ENCODE measurements at places on chromosomes 2 and 18. TPM values are rescaled to one million over a fixed set of nuclear protein-coding genes. Genes with fewer than 3 reads are reported as not detected.
A peak's percentile ranks its signal among the peaks of the same experiment; 100 is the strongest.

- DNase-seq = no peak
These were observed 265.9 kb upstream of the SPHKAP start for GRCh38 chr2:228447266-228447915.

DNA sequence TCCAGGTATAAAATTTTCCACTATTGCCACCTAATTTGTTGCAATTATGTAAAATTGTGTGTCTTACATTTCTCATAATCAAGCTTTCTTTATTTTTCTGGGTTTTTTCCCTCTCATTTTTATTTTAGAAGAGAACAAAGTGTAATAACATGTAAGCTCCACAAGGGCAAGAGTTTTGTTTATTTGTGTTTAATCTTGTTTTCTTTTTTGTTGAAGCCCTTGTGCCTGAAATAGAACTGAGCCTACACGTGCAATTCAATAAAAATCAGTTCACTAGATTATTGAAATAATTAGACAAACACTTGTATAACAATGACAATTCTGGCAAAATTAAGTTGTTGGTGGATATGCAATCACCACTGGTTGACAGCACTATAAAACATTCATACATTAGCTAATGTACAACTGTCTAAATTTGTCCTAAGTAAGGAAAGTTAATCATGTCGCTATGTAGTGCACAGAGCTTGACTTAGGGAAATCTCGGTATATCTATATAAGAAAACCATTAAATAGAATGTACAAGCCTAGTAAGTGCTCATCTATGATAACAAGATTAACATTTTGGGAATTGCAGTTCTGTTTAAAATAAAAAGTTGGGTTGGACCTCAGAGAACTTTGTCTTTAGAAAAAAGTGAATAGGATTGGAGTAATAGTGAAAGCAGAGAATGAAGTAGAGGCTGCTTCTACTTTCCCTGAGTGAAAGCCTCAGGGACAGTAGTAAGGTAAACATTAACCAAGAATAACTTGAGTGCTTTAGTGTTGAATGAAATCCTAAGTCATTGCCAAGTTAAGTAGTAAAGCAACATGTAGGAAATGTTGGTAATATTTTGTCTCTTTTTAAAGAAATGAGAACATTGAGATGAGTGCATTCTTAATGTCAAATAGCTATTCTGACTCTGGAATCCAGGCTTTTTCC, 37.4 kb upstream of the NOL4 start:
- DNase-seq = peak; percentile 9

GRCh38 chr2:79835911-79836310, 323.1 kb downstream of the CTNNA2 start:
- DNase-seq = no peak

- DNase-seq = no peak
These were observed 4.2 kb upstream of the POU3F3 start for GRCh38 chr2:104849618-104850141.

- no peak for DNase-seq
These were observed 1.0 kb downstream of the CXCR4 start for GRCh38 chr2:136116813-136117390.

GRCh38 chr18:3456686-3457069, 6.7 kb downstream of the TGIF1 start:
- no peak for DNase-seq

DNA sequence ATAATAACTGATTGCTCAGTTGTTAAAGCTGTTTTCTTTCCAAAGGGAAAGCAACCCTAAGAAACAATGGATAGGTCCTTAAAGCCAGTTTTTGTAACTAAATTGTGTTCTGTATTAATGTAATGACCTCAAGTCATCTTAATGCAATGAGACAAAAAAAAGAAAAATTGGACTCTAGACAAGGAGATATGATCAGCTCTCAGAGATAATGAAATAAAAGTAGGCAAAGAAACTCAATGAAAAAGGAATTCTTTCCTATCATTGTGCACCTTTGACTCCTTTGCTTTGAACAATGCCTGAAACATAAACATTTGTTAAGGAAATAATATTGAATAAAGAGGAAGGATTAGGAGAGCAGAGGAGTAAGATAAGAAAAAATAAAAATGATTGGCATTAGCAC, 86.1 kb downstream of the RIT2 start:
- DNase-seq = no peak

- no peak for DNase-seq
These were observed 64.9 kb upstream of the PSMD14 start for GRCh38 chr2:161243312-161243711.

- DNase-seq = no peak
These were observed 51.5 kb upstream of the NXPH2 start for GRCh38 chr2:138831691-138832090.

- no peak for DNase-seq
These were observed 18.5 kb upstream of the CNGA3 start for GRCh38 chr2:98327776-98328175.

- no peak for DNase-seq
These were observed 271.9 kb downstream of the GPD2 start for GRCh38 chr2:156708051-156708450.

- DNase-seq = no peak
These were observed 129.0 kb upstream of the ZEB2 start for GRCh38 chr2:144648837-144649465.

- DNase-seq = no peak
These were observed 36.7 kb downstream of the FAM117B start for GRCh38 chr2:202671317-202672035.

- peak; percentile 37 for DNase-seq
These were observed 64.3 kb upstream of the CYP26B1 start for GRCh38 chr2:72211777-72212485.

GRCh38 chr18:64149916-64150438, 1.1 kb upstream of the LINC00305 start:
- no peak for DNase-seq

- no peak for DNase-seq
These were observed 4.3 kb downstream of the ATP6V1B1 start for GRCh38 chr2:70939839-70940580.

DNA sequence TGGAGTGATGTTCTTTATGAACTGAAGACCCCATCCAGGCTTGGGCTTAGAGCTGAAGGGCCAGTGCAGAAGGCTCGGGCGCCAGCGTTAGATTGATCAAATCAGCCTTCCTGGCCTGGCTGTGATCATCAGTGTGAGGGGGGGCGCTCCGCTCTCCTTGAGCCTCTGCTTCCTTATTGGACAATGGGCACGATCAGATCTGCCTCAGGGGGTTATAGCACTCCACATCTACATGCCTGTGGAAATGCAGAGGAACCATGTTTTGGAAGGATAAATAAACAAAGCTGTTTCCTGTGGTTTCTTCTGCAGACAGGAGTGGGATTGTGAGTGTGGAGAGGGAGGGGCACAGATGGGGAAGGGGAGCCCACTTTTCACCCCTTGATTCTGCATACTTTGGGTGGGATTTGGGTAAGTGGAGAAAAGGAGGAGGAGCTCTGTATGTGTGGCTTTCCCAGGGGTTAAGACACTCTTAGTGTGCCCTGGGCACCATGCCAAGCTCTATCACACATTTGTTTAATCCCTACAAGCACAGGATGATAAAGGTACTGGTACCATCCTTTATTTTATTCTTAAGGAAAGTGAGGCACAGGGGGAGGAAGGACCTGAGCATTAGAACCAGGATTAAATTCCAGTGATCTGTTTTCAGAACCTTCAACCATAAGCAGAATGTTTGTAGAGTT, 150.5 kb downstream of the EN1 start:
- no peak for DNase-seq

GRCh38 chr2:100603414-100603813, 40.6 kb downstream of the PDCL3 start:
- DNase-seq = no peak

GRCh38 chr2:229252280-229252679, 18.8 kb downstream of the PID1 start:
- no peak for DNase-seq

- peak; percentile 43 for DNase-seq
These were observed 172.8 kb downstream of the RDH14 start for GRCh38 chr2:18387441-18388206.

DNA sequence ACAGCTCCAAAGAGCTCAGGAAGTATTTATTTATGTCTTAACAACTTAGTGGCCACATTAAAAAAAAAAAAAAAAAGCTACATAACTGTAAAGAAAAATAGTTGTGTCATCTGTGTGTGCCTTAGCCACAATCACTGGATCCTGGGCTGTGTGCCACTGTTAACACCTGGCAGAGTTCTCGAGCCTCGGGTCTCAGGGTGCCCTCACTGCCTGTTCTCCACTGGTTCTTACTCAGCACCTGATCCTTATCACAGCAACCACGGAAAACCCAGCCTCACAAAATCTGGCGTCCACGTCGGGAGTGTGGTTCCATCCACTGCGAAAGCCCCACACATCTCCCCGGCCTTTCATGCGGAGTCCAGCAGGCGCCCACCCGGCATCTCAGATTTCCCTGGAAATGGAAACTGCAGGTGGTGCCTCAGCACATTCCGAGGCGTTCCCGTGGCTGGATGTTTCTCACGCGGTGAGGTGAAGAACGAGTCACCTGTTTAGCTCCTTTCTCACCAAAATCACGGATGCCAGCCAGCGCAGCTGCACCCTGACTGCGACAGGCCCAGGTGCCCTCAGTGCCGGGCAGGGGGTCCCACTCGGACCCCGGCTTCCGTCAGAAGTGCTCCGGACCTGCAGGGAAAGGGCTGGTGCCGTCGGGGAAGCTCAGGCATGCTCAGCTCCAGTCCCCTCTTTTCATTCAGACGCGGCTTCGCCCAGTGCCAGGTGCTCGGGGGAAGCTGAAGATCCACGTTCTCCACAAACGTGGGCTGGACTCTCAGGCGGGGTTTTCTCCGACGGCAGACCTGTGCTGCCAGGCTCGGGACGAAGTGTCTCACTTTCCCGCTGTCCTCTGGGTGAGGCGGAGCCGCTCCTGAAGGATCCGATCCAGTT, 198.7 kb upstream of the SALL3 start:
- no peak for DNase-seq

DNA sequence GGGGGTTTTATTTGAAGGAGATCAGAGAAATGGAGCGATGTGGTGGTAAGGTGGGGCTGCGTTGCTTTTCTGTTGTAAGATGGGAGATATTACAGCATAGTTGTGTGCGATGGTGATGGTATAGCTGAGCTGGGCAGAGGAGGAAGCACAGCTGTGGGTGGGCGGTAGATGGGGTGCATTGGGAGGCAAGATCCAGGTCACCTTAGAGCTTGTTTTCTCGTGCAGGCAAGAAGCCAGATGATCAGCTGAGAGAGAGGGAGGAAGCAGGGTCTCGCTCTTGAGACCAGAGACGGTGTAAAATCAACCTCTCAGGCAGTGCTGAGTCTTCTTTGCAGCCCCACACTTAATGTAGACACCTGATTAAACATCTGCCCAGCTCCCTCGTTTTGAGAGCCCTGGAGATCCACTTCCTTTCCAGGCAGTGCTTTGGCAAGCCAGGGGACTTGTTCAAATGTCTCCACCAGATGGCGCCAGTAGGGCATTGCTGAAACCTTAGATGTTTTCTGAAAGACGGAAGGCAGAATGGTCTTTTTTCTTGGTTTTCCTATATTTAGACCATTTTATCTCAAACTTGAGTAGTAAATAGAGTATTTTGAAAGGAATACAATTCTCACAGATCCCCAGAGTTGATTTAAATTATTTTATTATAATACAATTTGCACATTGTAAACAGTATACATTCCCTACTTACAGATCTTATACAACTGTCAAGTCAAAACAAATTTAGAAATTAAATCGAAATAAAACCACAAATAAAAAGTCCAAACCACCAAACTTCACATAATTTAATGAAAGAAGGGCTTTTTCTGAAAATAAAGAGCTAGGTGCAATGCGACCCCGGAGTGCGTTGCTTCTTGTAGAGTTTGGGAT, 21.1 kb upstream of the LYPD6B start:
- peak; percentile 19 for DNase-seq

DNA sequence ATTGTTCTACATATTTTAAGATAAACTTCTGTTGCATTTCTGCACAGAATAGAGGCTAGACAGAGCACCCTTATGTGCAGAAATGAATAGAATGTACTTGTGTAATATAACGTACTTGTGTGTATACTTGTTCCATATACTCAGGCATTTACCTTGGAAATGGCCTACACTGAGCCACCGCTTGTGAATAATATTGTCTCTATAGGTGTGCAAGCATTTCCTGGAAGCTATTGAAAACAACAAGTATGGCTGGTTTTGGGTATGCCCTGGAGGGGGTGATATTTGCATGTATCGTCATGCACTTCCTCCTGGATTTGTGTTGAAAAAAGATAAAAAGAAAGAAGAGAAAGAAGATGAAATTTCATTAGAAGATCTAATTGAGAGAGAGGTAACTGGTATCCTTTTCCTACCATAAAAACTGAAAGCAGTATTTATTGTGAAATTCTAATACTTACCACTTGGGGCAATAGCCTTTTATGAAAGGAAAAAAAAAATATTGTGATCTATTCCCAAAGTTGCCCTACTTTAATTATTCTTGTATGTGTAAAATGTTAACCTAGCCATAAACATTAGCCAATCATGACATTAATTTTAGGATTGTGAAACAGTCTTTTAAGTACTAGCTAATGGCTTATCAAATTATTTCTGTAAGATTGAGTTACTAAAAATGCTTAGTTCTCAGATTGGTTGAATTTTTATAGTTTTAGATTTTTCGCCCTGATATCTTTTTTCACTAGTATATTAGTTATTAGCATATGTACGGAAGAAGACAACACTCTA, 18.0 kb downstream of the ZC3H15 start:
- DNase-seq = no peak

DNA sequence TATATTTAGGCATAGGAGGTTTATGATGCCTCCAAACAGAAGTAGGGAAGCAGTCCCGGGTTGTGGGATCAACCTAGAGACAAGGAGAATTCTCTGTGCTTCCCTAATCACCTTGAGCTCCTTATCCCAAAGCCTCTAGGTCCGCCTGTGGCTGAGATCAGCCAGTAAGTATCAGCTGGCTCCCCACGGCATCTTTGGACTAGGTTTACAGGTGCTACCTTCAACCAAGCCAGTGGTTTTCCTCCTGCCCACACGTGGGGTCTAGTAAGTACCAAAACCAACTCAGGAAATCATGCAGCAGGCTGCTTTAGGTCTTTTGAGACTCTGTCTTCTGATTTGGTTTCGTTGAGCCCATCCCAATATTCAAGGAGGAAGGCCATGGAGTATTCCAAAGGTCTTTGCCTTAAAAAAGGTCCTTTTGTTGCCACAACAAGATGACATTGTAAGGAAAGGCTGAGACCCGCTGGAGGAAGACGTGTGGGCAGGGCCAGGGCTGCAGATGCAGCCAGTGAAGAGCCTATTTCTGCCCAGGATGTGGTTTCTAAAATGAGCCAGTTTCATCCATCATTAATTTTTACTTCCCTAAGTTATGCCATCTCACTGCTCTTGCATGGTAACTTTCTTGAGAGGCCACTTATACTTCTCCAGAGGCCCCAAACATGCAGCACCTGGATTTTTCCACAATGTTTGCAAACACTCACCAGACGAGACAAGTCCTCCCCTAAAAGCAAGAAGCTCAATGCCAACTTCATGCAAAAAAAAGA, 248.7 kb downstream of the RNF152 start:
- DNase-seq = no peak

- no peak for DNase-seq
These were observed 389.0 kb upstream of the ETAA1 start for GRCh38 chr2:67008155-67008554.

- no peak for DNase-seq
These were observed 79.3 kb upstream of the GLI2 start for GRCh38 chr2:120656273-120656950.

Gene CAMKMT
- 5.8 TPM for total RNA-seq

Gene HSPD1
- total RNA-seq = 204 TPM

Gene ACTG2
- 0.27 TPM for total RNA-seq

Gene TBC1D8
- 17.3 TPM for total RNA-seq

Gene MXD1
- total RNA-seq = 14.4 TPM

Gene DNAJC5G
- not detected for total RNA-seq

Gene SEMA4F
- 11.2 TPM for total RNA-seq

Gene CDH20
- total RNA-seq = not detected

Gene GPR39
- 13.8 TPM for total RNA-seq

Gene DDX18
- 66.9 TPM for total RNA-seq

Gene ASXL3
- total RNA-seq = 1.4 TPM

Gene DCDC2C
- total RNA-seq = not detected

Gene ALPP
- not detected for total RNA-seq
